ENCODE measurements at places on chromosomes 5 and 9.

GRCh38 chr9:130021123-130021522 is 21.9 kb downstream of the FNBP1 start:
- DNase-seq: no peak

GRCh38 chr5:171315386-171315891 is 6.4 kb downstream of the TLX3 start:
- DNase-seq: no peak

DNA sequence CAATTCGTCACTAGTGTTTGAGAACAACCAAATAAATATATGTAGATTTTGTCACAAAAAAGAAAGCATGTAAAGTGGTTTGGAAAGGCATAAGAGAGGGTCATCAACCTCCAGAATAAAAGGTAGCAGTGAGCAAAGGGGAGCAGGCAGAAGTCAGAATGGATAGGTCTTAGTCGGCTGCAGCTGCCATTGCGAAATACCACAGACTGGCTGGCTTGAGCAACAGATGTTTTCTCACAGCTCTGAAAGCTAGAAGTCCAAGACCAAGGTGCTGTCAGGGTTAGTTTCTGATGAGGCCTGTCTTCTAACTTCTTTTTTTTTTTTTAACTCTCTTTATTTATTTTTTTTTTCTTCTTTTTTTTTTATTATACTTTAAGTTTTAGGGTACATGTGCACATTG is 208.1 kb upstream of the PIK3R1 start:
- no peak for DNase-seq

DNA sequence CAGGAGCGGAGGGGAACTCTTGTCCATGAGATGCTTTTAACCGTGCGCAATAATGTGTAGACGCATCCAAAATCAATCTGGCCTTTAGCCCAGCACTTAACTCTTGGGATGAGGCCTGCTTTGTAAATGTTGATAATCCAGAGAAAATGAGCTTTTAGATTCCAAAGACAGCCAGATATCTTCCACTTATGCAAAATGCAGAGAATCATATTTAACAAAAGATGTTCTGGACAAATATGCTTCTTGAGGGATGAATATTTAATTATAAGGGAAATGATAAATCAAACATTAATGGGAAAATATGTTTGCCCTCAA is 5.6 kb downstream of the S1PR3 start:
- no peak for DNase-seq

GRCh38 chr9:134601764-134602163 is 39.8 kb upstream of the COL5A1 start:
- no peak for DNase-seq

GRCh38 chr9:115808108-115808507 is 345.5 kb upstream of the PAPPA start:
- no peak for DNase-seq
